ENCODE measurements at places on chromosomes 3 and 15. TPM values are rescaled to one million over a fixed set of nuclear protein-coding genes. Genes with fewer than 3 reads are reported as not detected.
A peak's percentile ranks its signal among the peaks of the same experiment; 100 is the strongest.

GRCh38 chr3:59464187-59464586 lies 414.4 kb upstream of the CFAP20DC start:
- H3K4me3 ChIP-seq = no peak overlapping the region
- no peak overlapping the region for H3K27ac ChIP-seq
- DNase-seq = no peak
- H3K36me3 ChIP-seq = no peaks in the 10 kb centered on the region
- H3K27me3 ChIP-seq = no peaks in the 10 kb centered on the region

DNA sequence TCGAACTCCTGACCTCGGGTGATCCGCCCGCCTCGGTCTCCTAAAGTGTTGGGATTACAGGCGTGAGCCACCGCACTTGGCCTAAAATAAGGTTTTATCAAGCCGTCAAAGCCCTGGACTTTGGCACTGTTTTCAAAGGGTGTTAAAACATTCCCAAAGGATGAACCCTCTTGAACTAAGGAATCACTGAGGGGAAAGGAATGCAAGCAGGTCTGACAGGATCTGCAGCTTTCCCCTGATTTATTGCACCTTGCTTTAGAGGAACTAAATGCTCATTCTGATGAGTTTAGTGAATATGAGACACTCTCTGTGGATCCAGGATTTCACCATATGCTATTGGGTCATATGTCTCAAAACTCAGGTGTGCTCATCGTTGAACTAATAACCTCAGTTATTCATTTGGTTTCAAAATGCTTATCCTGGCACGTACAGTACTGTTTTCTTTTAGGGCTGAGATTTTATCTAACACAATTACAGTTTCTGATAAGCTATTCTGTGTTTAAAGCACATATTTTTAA lies 63.0 kb upstream of the TSC22D2 start:
- H3K27me3 ChIP-seq = no peaks in the 10 kb centered on the region
- H3K36me3 ChIP-seq = no peaks in the 10 kb centered on the region
- H3K27ac ChIP-seq = no peak overlapping the region
- DNase-seq = peak; percentile 85
- peaks cover 5% of the 10 kb centered on the region for H3K4me1 ChIP-seq

- no peak overlapping the region for H3K4me3 ChIP-seq
- no peaks in the 10 kb centered on the region for H3K4me1 ChIP-seq
- no peaks in the 10 kb centered on the region for H3K36me3 ChIP-seq
- no peaks in the 10 kb centered on the region for H3K27me3 ChIP-seq
- DNase-seq = no peak
These were observed 689.6 kb upstream of the NECTIN3 start for GRCh38 chr3:110381992-110382391.

- peak overlapping the region; percentile 69 for H3K27ac ChIP-seq
- H3K4me3 ChIP-seq = no peak overlapping the region
- H3K36me3 ChIP-seq = no peaks in the 10 kb centered on the region
- no peak for DNase-seq
- H3K4me1 ChIP-seq = peaks cover 54% of the 10 kb centered on the region
- no peaks in the 10 kb centered on the region for H3K27me3 ChIP-seq
These were observed 33.0 kb upstream of the VILL start for GRCh38 chr3:37957539-37957936.

DNA sequence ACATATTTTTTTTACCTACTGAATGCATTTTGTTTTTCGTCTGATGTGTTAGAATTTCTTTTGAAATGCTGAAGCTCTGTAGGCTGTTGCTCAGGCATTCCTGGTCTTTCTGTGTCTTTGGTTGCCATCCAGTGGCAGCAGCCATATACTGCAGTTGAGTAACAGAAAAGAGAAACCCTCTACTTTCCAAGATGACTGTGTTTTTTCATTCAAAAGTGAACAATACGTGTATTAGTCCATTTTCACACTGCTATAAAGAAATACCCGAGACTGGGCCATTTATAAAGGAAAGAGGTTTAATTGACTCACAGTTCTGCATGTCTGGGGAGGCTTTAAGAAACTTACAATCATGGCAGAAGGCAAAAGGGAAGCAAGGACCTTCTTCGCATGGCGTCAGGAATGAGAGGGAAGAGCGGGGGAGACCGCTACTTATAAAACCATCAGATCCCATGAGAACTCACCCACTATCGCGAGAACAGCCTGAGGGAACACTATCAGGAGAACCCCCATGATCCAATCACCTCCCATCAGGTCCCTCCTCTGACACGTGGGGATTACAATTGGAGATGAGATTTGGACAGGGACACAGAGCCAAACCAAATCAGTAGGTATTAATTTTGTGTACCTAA lies 4.7 kb upstream of the GOLGA8B start:
- peaks cover 14% of the 10 kb centered on the region for H3K4me1 ChIP-seq
- peak overlapping the region; percentile 20 for H3K4me3 ChIP-seq
- H3K27ac ChIP-seq = no peak overlapping the region
- DNase-seq = peak; percentile 64

The PCSK6 gene
- polyA plus RNA-seq = 8.2 TPM

The REC114 gene
- not detected for polyA plus RNA-seq

The NOX5 gene
- 0.18 TPM for polyA plus RNA-seq

The SPINT1 gene
- 52.3 TPM for polyA plus RNA-seq

All from stomach (tissue), 19 donors.